ENCODE measurements at places on chromosomes 5 and 9.

DNA sequence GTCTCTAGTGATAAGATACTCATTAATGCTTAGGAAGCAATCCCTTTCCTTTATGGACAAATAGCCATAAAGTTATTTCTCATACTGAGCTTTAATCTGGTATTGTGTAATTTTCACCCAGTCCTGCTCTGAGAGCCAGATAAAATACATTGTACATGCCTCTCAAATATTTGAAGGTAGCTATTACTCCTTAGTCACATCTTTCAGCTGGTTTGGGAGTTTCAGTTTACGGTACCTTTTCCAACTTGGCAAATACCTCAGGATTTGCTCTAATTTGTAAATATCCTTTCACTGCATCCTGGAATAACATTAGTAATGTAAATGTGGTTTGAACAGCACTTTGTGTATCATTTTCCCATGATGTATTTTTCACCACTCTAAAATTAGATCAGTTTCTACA, 47.4 kb downstream of the ABHD17B start:
- no peak for DNase-seq

DNA sequence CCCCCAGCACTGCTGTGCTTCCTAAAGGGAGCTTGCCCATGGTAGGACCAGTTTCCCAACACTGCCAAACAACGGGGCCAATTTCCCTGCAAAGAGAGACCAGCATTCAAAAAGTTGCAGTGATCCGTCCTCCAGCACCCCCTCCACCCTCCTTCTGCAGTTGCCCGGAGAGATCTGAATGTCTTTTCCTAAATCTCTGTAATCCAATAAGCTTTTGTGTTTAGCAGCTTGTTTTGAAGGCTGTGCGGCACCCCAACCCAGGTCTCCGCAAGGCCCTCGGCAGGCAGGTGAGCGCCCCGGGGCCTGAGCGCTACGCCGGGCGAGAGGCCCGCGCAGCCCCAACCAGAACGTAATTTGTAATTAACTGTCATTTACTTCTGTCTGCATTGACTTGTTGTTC, 366.9 kb upstream of the IRX2 start:
- DNase-seq = no peak

DNA sequence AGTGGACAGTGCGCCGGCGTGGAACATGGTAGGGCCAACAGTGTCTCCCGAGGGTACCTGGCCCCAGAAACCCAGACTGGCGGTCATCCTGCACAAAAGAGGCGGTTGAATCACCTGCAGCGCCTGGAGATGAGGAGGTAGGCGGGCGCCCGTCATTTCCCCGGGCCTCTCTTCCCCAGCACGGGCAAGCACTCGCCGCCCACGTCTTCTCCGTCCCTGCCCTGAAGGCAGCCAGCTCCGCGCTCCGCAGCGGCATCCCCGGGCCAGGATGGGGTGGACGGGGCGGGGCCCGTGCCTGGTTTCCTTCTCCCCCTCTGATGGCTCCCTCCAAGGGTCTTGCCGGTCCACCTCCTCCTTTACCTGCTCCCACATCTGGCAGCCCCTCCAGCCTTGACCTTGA, 27.1 kb upstream of the N4BP3 start:
- DNase-seq = no peak

DNA sequence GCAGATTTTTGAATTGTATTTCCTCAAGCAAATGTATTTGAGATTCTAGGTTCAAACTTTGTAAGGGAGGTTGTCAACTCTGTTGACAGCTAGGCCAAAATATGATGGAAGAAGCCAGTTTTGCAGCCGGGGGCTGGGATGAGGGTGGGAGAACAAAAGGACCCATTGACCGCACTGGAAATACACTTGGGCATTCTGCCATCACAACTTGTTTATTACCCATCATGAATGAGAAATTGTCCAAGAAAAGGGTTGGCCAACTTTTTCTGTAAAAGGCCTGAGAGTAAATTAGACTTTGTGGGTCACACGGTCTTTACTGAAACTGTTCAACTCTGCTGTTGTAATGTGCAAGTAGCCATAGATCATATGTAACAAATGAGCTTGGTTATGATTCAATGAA, 221.3 kb upstream of the KLF9 start:
- no peak for DNase-seq

- no peak for DNase-seq
These were observed 444.6 kb downstream of the ZNF608 start for GRCh38 chr5:124301850-124302249.

GRCh38 chr9:81772144-81772543, 82.8 kb upstream of the TLE1 start:
- DNase-seq = no peak

DNA sequence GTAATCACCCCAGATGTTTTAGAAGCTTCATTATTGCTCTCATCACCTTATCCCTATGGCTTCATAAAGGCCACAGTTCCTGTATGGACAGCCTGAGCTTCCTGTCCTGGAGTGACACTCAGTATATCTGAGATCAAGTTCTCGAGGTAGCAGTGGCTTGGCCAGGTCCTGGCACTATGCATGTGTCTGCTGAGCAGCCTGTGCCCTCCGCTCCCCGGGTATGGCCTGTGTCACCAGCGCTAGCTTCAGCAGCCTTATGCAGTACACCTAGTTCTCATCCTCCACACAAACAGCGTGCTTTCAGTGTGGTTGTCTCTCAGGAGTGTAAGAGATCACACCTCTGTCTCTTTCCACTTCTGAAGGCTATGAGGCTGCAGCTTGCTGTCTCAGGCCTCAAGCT, 514.7 kb downstream of the DIRAS2 start:
- DNase-seq = no peak

- no peak for DNase-seq
These were observed 3.0 kb upstream of the TMEM210 start for GRCh38 chr9:137174722-137175293.

DNA sequence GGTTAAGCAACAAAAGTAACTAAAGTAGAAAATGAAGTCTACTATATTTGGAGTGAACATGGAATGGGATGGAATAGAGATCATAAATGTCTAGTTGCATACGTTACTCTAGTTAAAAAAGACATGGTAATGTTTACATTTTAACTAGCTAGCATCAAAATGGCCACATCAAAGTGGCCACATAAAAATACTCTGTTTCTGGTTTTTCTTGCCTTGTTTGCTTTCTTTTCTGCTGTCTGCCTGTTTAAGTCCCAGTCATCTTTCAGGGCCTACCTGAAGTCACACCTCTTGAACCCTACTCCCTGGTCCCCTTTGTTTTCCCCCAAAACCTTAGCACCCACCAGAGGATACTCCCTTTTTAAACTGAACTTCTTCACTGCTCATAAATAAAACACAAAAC, 6.4 kb upstream of the KIF2A start:
- no peak for DNase-seq

- no peak for DNase-seq
These were observed 340.2 kb downstream of the SLCO4C1 start for GRCh38 chr5:101955891-101956290.

GRCh38 chr9:82513976-82514735, 525.6 kb downstream of the SPATA31D1 start:
- no peak for DNase-seq

- no peak for DNase-seq
These were observed 395.4 kb downstream of the EFNA5 start for GRCh38 chr5:107275333-107275732.

GRCh38 chr5:4700069-4700468, 440.1 kb upstream of the ADAMTS16 start:
- DNase-seq = no peak

DNA sequence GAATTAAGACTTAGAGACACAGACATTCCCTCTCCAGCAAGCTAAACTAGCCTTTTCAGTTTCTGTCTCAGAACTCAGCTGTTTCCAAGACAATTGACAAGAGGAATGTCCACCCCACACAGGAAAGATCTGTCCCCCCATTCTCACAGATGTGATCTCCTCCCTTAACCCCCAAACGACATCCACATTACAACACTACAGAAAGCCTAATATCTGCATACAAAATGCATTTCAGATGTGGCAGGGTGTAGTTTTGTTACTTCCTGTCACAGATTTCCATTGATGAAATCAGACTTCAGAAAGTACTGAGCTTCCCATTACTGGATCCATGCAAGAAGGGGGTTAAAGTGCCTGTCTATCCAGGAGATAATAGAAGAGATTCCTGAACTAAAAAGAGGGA, 2.9 kb upstream of the ARSI start:
- DNase-seq = no peak

- no peak for DNase-seq
These were observed 310.9 kb downstream of the EFNA5 start for GRCh38 chr5:107359916-107360234.

DNA sequence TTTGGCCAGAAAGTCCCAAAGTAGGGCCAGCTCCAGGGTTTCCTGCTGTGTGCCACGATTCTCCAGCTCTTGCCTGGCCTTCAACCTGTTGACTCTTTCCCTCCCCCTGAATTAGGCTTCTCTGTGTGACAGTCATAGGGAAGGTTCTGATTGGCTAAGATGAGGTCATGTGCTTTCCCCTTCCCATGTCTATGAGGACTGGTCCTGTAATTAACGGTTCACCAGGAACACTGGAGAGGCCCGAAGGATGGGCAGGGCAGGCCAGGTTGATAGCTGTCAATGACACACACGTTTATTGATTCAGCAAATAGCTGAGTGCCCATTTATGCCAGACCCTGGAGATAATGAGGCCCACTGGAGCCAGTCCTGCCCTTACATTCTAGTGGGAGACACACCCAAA, 9.0 kb upstream of the PRR7 start:
- no peak for DNase-seq

DNA sequence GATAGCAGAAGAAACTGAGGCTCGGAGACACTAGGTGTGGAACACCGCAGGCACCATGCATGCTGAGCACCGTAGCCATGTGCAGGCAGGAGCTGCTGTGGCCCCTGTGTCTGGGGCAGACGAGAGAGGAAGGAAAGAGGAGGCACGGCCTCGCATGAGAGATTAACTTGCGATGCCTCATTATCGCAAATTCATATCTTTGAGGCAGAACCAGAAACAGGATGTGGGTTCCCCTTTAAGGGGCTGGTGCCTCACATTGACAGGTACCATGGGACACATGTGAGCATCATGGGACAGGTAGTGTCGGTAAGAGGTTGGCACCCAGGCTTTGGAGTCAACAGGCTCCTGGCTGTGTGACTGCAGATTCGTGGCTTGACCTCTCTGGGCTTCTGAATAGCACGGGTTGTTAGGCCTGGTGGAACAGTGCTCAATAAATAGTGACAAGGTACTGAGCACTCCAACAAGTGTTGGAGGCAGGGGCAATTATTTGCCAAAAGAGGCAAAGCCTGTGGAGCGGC, 40.8 kb downstream of the NAIF1 start:
- DNase-seq = no peak

DNA sequence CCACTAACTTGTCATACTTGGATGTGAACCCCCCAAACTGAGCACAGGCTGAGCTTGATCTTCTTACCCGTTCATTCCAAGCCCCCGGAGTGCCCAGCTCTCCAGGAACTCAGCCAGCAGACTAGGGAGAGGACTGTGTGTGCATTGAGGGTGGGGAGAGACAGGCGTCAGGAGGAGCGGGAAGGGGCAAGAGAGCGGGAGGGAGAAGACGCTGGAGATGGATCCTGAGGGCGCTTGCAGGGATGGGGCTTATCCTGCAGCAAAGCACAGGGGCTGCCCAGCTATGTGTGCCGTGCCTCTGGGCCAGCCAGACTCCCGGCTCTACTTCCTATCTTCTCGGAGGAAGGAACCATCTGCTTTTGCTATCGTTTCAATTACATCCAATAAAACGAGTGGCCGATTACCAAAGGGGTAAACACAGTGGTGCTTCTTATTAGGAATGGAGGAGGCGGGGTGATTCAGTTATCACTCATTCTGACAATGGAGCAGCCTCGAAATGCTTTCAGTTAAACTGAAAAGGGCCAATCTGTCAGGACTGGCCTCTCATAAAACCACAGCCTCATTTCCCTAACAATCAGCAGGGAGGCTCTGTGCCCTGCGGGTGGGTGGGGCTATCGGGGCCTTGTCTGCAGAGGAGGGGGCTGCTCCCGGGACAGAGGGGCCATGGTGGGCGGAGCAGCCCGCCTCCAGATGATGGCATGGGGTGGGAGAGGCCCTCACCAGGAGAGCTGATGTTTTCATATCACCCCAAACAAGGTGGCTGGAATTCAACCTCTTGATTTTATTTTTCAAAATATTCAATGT, 168.2 kb downstream of the DAB2IP start:
- DNase-seq = no peak

DNA sequence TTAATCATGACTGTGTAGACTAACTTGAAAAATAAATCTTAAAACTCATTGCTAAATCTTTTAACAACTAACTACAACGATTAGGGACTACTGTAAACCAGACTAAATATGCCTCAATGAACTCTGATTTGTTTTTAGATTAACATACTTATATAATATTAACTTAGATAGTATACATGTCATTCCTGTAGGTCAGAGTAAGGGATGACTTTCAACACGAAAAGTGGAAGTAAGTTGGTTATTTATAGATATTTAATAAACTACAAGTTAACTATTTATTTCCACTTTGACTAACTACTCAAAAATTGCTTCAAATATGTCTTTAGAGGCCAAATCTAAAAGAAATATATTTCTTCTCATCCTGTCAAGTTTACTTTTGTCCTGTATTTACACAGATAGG, 795.6 kb downstream of the PTPRD start:
- DNase-seq = no peak

- no peak for DNase-seq
These were observed 464.5 kb downstream of the CSNK1G3 start for GRCh38 chr5:123976379-123977033.

- DNase-seq = no peak
These were observed 84.7 kb upstream of the TNFSF8 start for GRCh38 chr9:115015018-115015635.

DNA sequence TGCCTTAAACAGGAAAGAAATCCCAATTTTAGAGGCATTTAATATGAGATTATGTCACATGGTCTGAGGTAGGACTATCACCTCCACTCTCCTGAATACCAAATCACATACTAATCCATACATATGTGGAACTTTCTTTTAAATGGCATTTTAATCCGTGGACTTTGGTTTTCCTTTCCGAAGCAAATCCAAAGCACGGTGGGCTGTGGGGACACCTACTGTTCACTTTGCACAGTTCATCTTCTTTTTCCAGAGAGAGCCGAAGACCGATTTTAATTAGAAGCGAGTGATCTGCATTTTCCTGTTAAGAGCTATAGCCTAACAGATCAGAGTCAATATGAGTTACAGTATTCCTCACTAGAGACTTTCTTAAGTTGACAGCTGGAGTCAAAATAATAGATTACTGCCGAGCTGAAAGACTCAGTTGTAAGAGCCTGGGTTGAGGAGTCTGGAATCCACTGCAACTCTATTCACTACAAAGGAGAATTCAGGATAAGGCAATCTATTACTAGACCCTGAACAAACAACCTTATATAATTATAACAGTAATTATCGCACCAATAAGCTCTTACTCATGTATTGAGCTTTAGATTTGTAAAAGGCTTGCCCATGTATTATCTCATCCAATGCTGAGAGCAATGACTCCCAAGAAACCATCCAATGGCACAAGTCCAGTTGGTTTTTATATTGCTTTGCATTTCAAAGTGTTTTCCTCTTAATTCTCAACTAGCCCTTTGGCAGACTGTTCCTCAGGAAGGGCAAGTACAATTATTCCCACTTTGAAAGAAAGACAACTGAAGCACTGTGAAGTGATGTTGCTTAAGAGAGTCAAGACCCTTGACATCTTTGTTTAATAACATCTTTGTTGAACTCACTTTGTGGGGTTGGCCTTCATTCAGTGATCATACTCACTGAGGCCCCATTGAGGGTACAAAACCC, 144.7 kb downstream of the TRPM6 start:
- DNase-seq = no peak
